Endothelial cell (in vitro differentiated cells): ENCODE measurements at places on chromosomes 5 and 9. TPM values are rescaled to one million over a fixed set of nuclear protein-coding genes. Genes with fewer than 3 reads are reported as not detected.

FCN2 gene
- not detected for total RNA-seq

ATP6V0E1 gene
- 147 TPM for total RNA-seq

F2RL2 gene
- 311 TPM for total RNA-seq

ENG gene
- 113 TPM for total RNA-seq

FOXD1 gene
- 0.33 TPM for total RNA-seq

GPRIN1 gene
- 3.9 TPM for total RNA-seq

APBA1 gene
- 8.4 TPM for total RNA-seq

TMEM203 gene
- 27.4 TPM for total RNA-seq

ATG12 gene
- 50.8 TPM for total RNA-seq

ADAMTS6 gene
- total RNA-seq: 16.7 TPM

CCNI2 gene
- not detected for total RNA-seq

GFI1B gene
- not detected for total RNA-seq

SLC46A2 gene
- total RNA-seq: not detected

NPR2 gene
- 30.8 TPM for total RNA-seq

CCL28 gene
- total RNA-seq: 0.46 TPM

ITK gene
- not detected for total RNA-seq

DOK3 gene
- total RNA-seq: 51.4 TPM

ANKRA2 gene
- total RNA-seq: 12.9 TPM

CCL21 gene
- total RNA-seq: not detected

IFNB1 gene
- not detected for total RNA-seq

CARD6 gene
- total RNA-seq: 3.7 TPM

OR1J4 gene
- not detected for total RNA-seq

SEMA5A gene
- 31.1 TPM for total RNA-seq

RALGDS gene
- 80.6 TPM for total RNA-seq

LHX3 gene
- total RNA-seq: not detected

C5orf52 gene
- total RNA-seq: not detected

PCDHGA6 gene
- total RNA-seq: 3.9 TPM

STPG3 gene
- not detected for total RNA-seq

CCL27 gene
- total RNA-seq: not detected

OTULINL gene
- 5.8 TPM for total RNA-seq

SLC6A7 gene
- total RNA-seq: not detected

TNIP1 gene
- 76.0 TPM for total RNA-seq

ZBED3 gene
- 13.0 TPM for total RNA-seq

OSMR gene
- 17.4 TPM for total RNA-seq

STX17 gene
- 28.5 TPM for total RNA-seq

ADRA1B gene
- total RNA-seq: not detected

ORM2 gene
- total RNA-seq: not detected

CCDC171 gene
- 6.5 TPM for total RNA-seq

EGFLAM gene
- 29.6 TPM for total RNA-seq

GOLM1 gene
- total RNA-seq: 87.5 TPM

IFNK gene
- not detected for total RNA-seq

LCN2 gene
- total RNA-seq: not detected

PCDHGA5 gene
- 2.4 TPM for total RNA-seq

TXNDC8 gene
- not detected for total RNA-seq

CD74 gene
- 170 TPM for total RNA-seq

LRRTM2 gene
- total RNA-seq: not detected

ANKRD34B gene
- total RNA-seq: 0.62 TPM

ROPN1L gene
- 4.0 TPM for total RNA-seq

SPATA31C1 gene
- total RNA-seq: not detected

PHYHD1 gene
- total RNA-seq: 10.3 TPM
